ENCODE measurements at places on chromosomes 16 and 17.

- DNase-seq = no peak
These were observed 83.2 kb downstream of the CNTNAP4 start for GRCh38 chr16:76360404-76360803.

GRCh38 chr16:26464576-26465266 is 602.0 kb upstream of the C16orf82 start:
- no peak for DNase-seq

DNA sequence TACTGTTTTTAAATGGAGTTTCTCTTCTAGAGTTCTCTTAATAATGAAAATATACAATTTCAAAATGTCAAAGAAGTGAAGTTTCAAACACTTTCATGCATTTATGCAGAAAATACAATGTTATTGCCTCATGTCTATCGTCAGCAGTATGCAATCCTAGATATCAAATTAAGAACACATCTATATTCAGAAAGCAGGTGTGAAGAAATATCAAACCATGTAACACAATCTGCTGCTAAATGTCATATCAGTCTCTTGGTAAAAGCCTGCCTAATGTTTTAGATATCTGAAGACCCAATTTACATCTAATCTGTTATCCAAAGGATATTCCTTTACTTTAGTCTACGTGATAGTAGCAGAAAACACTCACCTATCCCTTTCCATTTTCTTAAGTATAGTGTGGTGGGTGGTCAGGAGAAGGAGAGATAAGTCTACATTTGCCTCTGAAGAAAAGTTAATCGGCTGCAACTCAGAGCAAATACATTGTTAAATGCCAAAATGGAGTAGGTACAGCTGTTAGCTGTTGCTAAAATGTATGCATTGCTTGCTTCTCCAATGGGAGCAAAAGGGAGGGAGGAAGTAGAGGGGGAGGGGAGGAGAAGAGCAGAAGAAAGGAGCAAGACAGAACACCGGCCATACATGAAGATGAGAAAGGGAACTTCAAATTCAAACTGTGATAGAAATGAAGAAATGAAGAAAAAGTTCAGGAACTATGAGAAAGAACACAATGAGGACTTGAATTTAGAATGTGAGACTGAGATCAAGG is 64.9 kb downstream of the ITFG1 start:
- no peak for DNase-seq

DNA sequence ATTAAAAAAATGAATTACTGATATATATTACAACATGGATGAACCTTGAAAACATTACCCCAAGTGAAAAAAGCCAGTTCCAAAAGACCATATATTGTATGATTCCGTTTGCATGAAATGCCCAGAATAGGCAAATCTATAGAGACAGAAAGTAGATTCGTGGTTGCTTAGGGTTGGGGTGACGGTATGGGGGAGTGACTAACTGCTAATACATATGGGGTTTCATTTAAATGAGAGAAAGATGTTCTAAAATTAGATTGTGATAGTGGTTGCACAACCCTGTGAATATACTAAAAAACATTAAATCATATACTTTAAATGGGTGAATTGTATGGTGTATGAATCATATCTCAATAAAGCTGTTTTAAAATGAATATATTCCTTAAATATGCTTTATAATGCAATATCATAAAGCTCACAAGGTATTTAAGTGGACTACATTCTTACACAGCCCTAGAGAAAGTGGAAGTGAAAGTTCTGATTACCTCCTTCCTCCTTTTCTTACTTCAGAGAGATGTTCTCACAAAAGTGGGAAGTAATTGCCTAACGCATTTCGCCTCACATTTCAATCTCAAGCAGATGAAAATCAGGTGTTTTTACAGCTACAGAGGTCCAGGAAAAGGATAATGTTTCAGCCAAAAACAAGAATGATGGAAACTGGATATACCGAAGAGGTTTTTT is 142.7 kb upstream of the GNAO1 start:
- no peak for DNase-seq

All from aorta (tissue), 5 donors.